T-helper 9 cell (primary cell): ENCODE measurements at places on chromosomes 12 and 14.
A peak's percentile ranks its signal among the peaks of the same experiment; 100 is the strongest.

- DNase-seq: no peak
These were observed 21.0 kb downstream of the C12orf75 start for GRCh38 chr12:105351523-105351922.

DNA sequence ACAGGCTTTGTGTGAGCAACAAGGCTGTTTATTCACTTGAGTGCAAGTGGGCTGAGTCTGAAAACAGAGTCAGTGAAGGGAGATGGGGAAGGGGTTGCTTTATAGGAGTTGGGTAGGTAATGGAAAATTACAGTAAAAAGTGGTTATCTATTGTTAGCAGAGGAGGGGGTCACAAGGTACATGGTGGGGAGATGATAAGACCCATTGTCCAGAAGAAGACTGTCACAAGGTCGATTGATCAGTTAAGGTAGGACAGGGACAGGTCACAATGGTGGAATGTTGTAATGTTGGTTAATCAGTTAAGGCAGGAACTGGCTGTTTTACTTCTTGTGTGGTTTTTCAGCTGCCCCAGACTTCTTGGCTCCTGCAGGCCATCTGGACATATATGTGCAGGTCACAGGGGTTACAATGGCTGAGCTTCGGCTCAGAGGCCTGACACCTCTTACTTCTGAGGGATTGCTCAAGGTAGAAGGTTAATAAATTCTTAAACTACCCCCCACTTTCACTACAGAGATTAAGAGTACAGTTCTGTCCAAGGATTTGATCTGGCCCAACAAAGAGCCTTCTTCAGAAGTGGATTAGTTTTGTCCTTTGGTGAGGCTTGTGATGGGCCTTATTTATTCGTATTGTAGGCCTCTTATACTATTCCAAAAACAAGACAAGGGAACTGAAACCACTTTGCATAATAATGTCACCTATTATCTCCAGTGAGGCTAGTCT, 13.8 kb upstream of the DHRS4 start:
- DNase-seq: no peak

- DNase-seq: no peak
These were observed 1.6 kb downstream of the TMEM260 start for GRCh38 chr14:56581041-56581727.

DNA sequence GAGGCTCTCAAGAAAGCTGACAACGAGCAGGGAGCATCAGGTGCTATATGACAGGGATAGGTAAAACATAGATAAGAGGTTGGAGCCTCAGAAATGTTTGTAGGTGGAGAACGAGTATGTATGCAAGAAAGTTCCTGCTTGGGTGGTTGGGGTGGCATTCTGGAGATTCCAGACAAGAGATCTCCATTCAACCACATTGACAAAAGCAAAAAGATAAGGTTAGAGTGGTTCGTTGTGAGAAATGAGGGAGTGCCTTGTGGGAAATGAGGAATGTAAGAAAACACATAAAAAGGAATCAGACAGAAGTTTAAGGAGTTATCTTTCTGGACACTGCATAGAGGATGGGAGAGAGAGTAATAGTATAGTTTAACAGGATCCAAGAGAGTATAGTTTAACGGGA, 290.3 kb downstream of the DPF3 start:
- no peak for DNase-seq

GRCh38 chr12:4567073-4567881, 5.3 kb downstream of the DYRK4 start:
- DNase-seq: no peak

DNA sequence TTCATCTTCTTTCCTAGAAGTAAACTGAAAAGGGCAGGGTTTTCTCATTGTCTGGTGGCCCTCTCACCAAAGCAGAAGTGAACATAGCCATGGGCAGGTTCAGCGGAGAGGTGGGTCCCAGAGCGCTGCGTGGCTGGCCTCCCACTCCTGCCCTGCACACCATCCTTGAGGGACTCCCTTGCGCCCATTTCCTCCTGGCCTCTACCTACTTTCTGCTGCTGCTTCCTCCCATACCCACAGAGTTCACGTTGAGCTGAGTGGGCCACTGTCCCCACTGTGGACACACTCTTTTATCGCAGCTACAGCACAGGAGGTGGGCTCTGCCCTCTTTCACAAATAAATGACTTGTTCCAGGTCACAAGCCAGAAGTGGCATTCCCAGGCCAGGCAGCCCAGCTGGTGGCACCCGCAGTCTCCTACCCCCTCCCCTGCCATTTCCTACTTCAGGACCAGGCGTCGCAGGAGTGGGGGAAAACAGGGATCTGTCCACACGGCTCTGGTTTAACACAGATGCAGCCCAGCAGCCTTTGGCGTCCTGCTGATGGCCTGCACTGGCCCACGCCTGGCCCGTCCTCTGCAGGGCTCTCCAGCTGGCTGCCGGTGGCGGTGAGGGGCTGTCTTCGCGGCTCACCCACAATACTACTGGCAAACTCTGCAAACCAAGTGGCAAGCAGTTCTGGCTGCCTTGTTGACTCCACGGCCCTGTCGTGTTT, 4.9 kb downstream of the SIVA1 start:
- no peak for DNase-seq

DNA sequence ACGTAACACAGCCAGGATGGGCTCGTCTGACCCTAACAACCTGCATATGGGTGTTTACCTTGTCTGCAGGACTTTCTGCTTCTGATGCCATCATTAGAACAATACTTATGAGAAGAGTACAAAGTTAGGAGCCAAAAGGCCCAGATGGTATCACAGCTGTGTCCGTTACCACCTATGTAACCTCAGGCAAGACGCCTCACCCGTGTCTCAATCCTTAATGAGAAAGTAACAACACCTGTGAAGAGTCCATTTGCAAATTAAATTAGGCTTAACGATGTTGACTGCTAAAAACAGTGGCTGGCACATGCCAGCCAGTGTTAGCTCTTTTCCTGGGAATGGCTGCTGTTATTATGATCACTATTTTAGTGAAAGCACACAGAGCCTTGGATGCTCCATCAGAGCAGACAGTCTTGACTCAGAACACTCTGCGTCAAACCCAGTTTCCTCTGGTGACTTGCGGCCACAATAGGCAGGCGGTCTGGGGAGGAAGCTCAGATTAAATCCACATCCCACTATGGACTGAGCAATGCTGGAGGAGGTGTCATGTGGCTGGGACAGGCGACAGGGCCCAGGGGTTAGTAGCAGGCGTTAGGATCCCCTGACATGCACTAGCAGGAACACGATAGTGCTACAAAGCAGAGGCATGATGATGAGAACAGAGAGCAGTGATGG, 125.3 kb downstream of the SLC15A4 start:
- no peak for DNase-seq

- no peak for DNase-seq
These were observed 27.4 kb upstream of the CCND2 start for GRCh38 chr12:4246116-4246515.

GRCh38 chr14:90444077-90444696, 47.4 kb downstream of the CALM1 start:
- no peak for DNase-seq

- no peak for DNase-seq
These were observed 3.6 kb downstream of the IFI27L2 start for GRCh38 chr14:94125659-94126418.

DNA sequence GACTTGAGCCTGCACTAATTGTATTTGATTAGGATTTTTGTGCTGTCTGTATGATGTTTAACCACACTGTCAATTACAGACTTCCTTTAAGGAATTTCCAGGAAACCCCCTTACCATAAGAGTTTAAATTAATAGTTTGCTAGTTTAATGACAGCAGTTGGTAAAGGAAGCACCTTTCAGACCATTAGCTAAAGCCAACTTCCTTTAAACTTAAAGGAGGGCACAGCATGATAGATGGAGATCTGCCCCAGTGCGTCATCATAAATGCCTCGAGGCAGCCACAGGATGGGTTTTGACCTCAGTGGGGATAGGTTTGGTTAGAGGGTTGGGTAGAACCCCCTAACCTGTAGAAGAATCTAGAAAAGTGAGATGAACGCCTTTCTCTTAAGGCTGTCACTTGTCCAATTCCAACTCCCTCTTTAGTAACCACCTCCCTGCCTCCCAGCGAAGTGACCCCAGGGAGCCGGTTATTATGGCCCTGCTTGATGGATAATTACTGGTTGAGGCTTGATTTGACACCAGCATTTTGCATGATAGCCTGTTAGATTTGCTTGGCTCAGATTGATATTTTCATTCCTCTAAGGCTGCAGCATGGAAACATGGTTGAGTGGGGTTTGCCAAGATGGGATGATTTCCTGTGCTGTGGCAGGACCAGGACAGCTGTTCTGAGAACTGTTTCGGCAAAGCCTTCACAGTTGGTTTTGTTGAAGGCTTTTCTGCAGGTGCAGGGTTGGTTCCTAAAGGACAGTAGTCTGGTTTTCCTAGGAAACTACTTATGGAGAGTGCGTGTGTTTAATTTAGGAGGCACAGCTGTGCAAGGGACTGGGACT, 62.7 kb downstream of the CHST11 start:
- DNase-seq: peak; percentile 32

- no peak for DNase-seq
These were observed 110.5 kb downstream of the GPR135 start for GRCh38 chr14:59354666-59355065.

DNA sequence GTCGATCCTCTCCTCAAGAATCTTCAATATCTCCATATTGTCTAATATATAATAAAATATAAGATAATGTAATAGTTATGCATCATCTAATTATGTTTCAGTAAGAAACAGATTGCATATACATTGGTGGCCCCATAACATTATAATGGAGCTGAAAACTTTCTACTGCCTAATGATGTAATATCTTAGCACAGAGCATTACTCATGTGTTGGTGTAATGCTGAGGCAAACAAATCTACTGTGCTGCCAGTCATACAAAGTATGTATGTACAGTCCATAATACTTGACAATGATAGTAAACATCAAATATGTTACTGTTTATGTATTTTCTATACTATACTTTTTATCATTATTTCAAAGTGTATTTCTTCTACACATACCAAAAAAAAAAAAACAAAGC, 128.7 kb downstream of the CPNE8 start:
- DNase-seq: no peak

- no peak for DNase-seq
These were observed 209.6 kb downstream of the CRADD start for GRCh38 chr12:93886533-93887511.

- DNase-seq: no peak
These were observed 14.7 kb upstream of the ENDOU start for GRCh38 chr12:47739979-47740378.

DNA sequence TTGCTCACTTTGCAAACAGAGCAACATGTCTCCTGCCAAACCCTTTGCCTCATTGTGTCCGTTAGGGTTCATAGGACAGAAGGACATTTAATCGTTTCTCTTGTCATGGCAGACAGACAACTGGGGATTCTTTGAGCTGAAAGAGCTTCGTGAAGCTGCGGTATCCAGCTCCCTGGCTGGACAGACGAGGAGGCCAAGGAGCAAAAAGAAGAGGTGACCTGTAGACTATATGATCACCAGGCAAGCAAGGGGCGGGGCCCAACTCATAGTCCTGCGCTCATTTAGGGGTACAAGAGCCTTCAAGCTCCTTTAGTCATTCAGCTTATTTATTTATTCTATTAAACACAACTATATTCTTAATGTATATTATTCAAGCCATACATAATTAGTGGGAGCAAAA, 66.8 kb upstream of the VRK1 start:
- no peak for DNase-seq

- DNase-seq: no peak
These were observed 28.2 kb downstream of the RPS6KA5 start for GRCh38 chr14:91032248-91032647.

DNA sequence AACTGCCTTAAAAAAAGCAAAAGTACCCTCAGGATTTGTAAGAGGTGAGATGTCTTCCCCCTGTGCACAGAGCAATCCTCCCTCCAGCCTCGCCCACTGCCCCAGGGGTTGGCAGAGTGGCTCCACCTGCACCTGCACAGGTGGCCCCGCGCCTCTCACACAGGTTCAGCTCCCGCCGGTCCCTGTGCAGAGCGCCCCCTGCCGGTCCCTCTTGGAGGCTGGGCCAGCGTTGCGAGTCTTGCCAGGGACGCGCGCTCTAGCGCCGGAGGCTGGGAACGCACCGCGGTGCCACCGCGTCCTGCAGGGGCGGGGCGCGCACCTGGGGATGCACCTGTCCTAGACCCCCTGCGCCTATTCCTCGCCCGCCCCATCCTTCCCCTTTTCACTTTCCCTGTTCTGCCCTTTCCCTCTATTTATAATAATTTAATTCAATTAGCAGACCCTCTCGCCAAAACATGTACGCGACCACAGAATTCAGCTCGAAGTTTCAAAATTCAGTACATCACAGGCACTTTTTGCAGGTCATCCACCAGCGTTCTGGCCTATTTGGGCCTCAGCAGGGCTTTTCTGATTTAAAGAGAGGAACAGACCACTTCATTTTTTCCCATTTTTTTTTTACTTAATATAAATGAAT, 618.6 kb downstream of the AACS start:
- no peak for DNase-seq

DNA sequence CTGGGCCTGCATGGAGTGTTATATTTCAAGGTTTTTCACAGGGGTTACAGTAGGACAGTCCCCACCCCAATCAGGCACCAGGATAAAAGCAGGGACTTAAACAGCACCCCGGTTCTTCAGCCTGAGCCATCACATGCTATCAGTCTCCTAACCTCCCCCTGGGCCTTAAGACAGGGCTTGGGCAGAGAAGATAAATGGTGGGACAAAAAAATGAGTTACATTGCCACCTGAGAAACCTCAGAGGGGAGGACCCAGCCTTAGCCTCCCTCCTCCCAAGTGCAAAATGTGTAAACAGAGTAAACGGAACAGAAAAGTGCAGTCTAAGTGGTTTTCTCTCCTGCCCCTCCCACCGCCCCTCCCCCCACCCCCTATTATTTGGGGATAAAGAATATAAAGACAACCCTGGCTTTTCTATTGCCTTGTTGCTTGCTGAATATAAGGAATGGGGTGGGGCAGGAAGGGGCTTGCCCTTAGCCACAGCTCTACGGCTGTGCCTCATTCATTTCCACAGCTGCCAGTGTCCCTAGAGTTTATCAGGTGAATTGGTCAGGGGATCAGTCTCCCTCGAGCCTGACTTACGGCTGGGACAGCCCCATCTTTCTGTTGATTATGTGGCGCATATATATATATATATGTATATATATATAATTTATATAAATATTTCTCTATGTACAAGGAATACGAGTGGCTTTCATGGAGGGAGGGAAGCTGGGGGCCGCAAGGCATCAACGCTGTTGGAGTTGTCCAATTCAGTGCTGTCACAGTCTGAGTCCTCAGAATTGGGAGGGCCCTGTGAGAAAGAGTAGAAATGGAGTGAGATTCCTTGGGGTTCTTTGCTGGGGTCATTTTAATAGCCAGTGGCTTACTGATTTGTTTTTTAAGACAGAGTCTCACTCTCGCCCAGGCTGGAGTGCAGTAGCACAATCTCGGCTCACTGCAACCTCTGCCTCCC, 18.5 kb downstream of the MAP3K12 start:
- DNase-seq: no peak

DNA sequence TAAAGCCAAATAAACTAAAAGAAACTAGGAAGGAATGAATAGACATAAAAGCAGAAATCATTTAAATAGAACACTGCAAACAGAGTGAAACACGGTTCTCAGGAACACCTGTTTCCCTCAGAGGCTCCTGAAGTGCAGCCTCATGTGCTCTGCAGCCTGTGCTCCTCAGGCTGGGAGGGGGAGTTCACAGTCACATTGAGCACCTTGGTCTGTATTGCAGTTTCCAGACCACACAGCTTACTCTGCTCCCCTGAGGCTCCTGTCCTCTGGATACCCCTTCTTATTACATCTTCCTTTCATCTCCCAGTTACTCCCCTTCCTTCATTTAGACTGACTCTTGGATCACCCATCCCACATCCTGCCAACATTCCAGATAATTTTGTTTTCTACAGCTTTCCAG, 49.7 kb upstream of the DCD start:
- no peak for DNase-seq

GRCh38 chr12:51395283-51396230, 4.4 kb upstream of the GALNT6 start:
- DNase-seq: no peak

- DNase-seq: no peak
These were observed 60.0 kb downstream of the EML1 start for GRCh38 chr14:99853206-99853605.
